ENCODE measurements at places on chromosomes 7 and 10.

DNA sequence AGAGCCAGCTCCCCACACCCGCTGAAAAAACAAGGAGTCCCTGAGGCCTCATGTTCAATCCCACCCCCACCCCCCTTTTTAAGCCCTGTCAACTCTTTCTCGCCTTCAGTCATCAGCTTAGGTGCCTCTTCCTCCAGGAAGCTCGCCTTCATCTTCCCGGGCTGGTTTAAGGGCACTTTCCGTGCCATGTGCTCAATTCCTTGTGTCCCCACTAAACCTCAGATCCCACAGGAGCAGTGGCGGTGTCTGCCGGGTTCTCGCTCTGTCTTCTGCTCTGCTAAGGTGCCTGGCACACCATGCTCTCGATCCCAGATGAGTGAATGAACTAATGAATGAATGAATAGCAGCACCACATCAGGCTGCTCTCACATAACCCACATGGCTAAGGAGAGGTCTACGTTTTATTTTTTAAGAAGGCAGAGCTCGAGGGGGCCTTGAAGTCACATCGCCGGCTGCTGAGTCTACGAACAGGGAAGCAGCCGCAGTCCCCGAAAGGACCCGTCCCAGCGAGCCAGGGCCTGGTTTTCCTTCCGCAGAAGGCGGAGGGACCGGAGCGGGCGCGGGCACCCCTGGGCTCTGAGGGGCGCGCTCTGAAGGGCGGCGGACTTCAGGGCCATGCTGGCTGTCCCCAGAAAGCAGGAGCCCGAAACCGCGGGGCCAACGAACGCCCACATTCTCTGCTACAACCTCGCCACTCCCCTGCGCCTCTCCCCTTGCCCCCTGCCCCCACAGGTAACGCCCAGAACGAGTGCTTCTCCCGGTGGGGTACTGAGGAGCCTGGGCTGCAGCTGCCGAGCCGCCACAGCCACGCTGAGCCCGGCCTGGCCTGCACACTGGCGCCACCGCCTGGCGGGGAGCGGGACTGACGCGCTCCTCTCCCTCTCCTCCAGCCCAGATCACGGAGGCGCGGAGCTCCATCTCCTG lies 73.4 kb upstream of the KCNMA1 start:
- DNase-seq = peak; percentile 1

GRCh38 chr10:73416571-73416970 lies 2.7 kb upstream of the ANXA7 start:
- DNase-seq = no peak

DNA sequence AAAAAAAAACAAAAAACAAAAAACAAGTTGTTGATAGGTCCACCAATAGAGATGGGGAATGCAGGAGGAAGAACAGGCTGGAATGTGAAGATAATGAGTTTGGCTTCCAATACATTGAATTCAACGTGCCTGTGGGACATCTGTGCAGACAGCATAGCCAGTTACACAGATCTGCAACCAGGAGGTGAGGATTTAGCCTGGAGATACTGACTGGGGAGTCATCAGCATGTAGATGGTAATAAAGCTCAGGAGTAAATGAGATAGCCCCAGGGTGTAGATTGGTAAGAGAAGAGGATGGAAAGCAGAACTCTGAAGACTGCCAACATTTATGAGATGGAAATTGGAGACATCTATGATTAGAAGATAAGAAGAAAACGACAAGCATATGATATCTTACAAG lies 4.7 kb upstream of the TRIM8 start:
- DNase-seq = no peak

DNA sequence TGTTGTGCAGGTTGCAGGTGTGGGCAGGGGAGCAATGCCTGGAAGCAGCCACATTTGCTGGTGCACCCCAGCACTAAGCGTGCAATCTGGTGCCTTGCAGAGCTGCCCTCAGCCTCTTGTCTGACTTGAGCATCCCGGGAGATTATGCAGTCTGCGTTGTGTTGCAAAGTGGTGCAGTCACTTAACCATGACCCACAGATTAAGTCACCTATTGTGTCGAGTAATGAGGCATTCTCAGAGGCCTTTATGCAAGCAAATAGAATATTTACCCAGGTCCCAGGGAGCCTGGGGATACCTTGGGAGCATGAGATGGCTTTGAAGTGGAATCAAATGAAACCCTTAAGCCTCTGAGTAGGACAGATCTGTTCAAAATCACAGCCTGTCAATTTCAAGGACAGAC lies 529.0 kb downstream of the TYW1 start:
- no peak for DNase-seq

DNA sequence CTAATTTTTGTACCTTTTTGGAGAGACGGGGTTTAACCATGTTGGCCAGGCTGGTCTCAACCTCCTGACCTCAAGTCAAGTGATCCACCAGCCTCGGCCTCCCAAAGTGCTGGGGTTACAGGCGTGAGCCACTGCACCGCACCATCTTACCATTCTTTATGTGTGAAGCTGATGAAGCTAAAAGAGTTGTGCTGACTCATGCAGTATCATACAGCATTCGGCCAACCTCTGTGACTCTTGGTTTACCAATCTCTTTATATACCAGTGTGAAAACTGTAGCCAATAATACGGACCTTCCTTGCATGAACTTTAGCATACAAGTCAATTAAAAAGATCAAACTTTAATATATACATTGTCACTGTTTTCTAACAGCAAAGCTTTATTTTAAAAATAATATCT lies 878.2 kb upstream of the MBL2 start:
- DNase-seq = no peak

GRCh38 chr7:73669288-73669701 lies 1.7 kb downstream of the VPS37D start:
- no peak for DNase-seq

- no peak for DNase-seq
Observed at GRCh38 chr10:124943301-124944092, 1.6 kb downstream of the ZRANB1 start.

GRCh38 chr10:5486853-5487235 lies 12.5 kb downstream of the CALML5 start:
- no peak for DNase-seq

GRCh38 chr7:16817536-16817935 lies 12.7 kb upstream of the AGR2 start:
- DNase-seq = no peak

GRCh38 chr7:11290863-11291262 lies 317.2 kb downstream of the PHF14 start:
- DNase-seq = no peak

DNA sequence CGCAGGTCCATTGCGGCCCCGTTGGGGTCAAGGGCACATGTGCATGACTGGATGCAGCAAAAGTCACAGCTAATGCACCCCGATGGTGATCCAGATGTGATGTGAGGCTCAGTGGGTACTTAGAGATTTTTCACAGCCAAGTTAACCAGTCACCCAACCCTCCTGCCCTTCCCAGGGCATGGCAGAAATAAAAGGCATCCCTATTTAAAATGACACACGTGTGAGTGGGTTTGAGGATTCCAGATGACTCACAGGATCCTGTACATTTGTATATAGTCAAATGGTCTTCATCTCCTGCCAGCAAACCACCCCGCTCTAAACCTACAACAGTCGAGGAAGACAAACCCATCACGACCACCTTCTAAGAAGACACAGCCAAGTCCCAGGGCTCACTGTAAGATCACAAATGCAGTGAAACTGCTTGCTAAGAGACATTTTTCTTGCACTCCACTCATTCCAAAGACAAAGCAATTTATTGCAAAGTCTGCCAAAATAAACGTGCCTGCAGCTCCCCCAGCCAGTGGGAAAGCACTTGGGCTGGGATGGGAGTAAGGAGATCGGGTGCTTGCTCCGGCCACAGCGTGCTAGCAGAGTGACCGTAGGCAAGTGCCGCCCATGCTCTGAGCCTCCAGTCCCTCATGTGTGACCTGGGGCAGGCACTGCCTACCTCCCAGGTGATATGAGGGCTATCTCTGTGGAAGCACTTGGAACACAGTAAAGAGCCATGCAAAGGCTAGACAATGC lies 86.6 kb upstream of the MACROH2A2 start:
- no peak for DNase-seq

- DNase-seq = no peak
Observed at GRCh38 chr7:100629117-100629716, 12.1 kb downstream of the TFR2 start.

GRCh38 chr10:102065561-102066398 lies 631 bp downstream of the HPS6 start:
- no peak for DNase-seq

GRCh38 chr10:45809837-45810236 lies 37.5 kb downstream of the AGAP4 start:
- no peak for DNase-seq

GRCh38 chr10:43170491-43170890 lies 32.2 kb downstream of the CSGALNACT2 start:
- DNase-seq = no peak

DNA sequence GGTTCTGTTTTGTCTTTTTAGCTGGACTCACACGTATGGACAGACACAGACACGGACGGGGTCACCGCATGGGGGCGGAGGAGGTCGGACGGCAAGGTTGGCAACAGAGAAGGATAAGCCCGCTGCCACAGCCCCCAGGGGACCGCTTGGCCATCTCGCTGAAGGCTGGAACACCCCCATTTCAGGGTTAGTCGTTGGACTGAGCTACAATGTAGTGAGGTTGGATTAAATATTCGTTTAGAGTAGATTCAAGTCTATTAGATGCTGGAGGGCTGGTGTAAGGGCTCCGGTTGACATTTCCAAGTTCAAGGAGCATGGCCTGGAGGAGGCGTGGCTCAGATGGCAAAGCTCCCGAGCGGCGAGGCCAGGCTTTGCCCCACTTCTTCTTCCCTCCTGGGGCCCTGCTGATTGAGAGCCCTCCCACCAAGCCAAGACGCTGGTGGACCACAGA lies 35.2 kb downstream of the PPIF start:
- no peak for DNase-seq

- DNase-seq = no peak
Observed at GRCh38 chr10:12835709-12836108, 165.8 kb downstream of the CCDC3 start.

GRCh38 chr10:129936266-129936922 lies 27.7 kb downstream of the EBF3 start:
- DNase-seq = no peak

DNA sequence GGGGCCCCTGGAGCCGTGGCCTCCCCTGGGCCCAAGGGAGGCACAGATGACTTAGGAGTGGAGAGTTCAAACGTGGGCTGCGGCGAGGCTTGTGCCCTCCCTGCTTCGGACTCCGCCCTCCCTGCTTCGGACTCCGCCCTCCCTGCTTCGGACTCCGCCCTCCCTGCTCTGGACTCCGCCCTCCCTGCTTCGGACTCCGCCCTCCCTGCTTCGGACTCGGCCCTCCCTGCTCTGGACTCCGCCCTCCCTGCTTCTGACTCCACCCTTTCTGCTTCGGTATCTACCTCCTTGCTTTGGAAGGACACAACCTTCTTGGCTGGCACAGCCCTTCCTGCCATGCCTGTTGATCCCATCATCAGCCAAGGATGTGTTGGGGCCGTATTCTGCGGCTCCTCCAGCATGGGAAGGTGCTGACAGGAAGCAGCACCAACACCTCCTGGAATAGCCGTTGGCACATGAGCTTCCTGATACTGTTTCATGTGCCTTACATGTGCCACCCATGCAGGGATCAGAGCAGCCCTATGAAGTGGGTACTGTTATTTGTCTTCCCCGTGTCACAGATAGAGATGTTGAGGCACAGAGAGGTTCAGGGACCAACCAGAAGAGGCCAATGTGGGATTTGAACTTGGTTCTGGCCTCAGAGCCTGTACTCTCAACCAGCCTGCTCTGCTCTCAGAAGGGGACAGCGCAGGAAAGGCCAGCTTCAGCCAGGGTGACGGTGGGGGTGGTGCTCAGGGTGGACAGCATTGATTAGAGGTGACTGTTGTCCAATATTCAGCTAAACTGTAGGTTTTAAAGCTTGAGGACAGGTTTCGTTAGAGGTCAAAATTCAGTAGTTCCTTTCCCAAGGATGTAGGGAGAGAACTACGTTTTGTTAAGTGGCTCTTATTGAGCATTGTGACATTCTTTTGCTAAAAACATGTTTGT lies 114.5 kb downstream of the NKX6-2 start:
- DNase-seq = no peak

DNA sequence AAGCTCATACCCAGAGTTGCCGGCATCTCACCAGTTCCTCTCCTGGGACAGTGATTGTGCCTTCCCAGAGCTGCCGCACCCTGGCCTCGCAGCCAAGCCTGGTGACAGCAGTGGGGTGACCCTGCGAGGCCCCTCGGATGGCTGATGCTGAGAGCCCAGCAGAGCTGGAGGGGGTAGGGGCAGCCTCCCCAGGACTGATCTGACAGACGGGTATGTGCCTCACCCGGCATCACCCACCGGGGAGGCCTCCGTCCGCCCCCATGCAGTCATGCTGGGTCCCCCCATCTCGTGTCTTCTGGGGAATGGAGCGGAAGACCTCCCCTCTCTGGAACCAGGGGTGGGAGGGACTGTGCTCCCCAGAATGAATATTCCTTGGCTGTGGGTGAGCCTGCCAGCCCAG lies 82.3 kb downstream of the LHPP start:
- no peak for DNase-seq

DNA sequence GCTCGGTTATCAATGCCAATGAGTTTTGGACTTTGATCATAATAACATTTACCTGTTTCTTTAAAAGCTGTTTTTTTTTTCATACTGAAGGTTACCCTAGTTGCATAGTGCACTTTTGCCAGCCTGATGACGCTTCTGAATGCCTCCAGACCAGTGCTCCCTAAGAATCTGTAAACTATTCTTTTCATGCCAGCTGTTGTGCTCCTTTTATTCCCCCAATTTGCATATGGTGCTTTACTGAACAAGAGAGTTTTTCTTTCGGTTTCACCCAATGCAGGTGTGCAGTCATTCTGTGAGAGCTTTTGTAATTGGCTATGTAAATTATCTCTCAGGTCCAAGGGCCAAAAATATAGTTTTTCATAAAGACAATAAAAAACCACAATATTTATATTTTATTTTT lies 48.1 kb upstream of the GLCCI1 start:
- DNase-seq = no peak

DNA sequence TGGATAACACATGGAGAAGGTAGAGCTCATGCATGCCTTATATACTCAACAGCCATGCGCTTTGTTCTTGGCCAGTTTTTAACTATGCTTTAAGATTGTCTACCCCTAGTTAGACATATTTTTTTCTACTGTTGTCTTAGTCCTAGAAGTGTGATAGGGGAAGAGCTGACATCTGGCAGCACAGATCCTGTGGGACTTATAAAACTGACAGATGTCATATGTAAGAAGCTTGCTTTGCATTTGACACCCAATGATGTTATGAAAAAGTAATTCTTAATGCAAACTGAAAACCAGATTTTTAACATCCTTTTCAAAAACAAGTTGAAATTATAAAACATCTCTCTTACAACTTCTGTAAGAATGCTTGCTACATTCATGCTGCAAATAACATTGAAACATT lies 715.9 kb upstream of the LRRN3 start:
- no peak for DNase-seq

Data from NCI-H1417 treated with DMSO at 0.1 percent for 48 hours (cell line).